ENCODE measurements at places on chromosomes 5 and 9. TPM values are rescaled to one million over a fixed set of nuclear protein-coding genes. Genes with fewer than 3 reads are reported as not detected.

The NIPAL4 gene
- not detected for total RNA-seq

The ADAM19 gene
- total RNA-seq: 12.0 TPM

The DMRT3 gene
- 0.24 TPM for total RNA-seq

The FOXD4L5 gene
- total RNA-seq: 0.38 TPM

The ADGRD2 gene
- not detected for total RNA-seq

The TTC23L gene
- 1.3 TPM for total RNA-seq

The NPR3 gene
- total RNA-seq: 35.8 TPM

The CYSRT1 gene
- total RNA-seq: 0.59 TPM

GRCh38 chr5:74673011-74673790 lies 11.8 kb upstream of the HEXB start:
- H3K36me3 ChIP-seq: no peaks in the 10 kb centered on the region
- H3K27me3 ChIP-seq: no peaks in the 10 kb centered on the region
- H3K4me1 ChIP-seq: no peaks in the 10 kb centered on the region

GRCh38 chr5:150034662-150035061 lies 34.1 kb downstream of the HMGXB3 start:
- H3K27me3 ChIP-seq: no peaks in the 10 kb centered on the region
- peaks cover 98% of the 10 kb centered on the region for H3K36me3 ChIP-seq
- no peak overlapping the region for H3K27ac ChIP-seq
- no peak overlapping the region for H3K4me3 ChIP-seq
- H3K4me1 ChIP-seq: no peaks in the 10 kb centered on the region

DNA sequence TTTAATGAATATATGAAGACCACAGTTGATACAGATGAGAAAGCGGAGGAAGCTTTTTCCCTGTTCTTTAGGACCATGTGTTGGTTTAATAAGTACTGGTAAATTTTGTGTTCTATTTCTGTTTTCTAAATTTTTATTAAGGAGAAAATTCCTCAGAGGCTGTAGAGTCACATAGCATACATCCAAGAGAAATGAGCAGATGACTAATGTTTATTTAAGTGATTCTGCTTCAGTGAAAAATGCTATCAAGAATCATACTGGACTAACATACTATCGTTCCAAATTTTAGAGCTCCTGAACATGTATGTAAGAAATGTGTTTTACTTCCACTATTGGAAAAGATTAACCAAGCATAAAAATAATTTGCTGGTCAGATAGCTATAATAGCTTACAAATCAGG lies 115.0 kb downstream of the KIAA1958 start:
- DNase-seq: no peak
- no peaks in the 10 kb centered on the region for H3K4me1 ChIP-seq
- no peaks in the 10 kb centered on the region for H3K27me3 ChIP-seq
- no peak overlapping the region for H3K27ac ChIP-seq
- no peak overlapping the region for H3K4me3 ChIP-seq
- H3K36me3 ChIP-seq: no peaks in the 10 kb centered on the region

GRCh38 chr5:173451651-173452050 lies 123.4 kb upstream of the STC2 start:
- no peak for DNase-seq
- peaks cover 10% of the 10 kb centered on the region for H3K4me1 ChIP-seq
- no peaks in the 10 kb centered on the region for H3K36me3 ChIP-seq
- H3K27ac ChIP-seq: no peak overlapping the region

- DNase-seq: no peak
- no peaks in the 10 kb centered on the region for H3K36me3 ChIP-seq
- H3K27ac ChIP-seq: no peak overlapping the region
- H3K27me3 ChIP-seq: no peaks in the 10 kb centered on the region
- no peak overlapping the region for H3K4me3 ChIP-seq
- no peaks in the 10 kb centered on the region for H3K4me1 ChIP-seq
Measured at GRCh38 chr9:69898714-69899209, 78.1 kb downstream of the CFAP95 start.

DNA sequence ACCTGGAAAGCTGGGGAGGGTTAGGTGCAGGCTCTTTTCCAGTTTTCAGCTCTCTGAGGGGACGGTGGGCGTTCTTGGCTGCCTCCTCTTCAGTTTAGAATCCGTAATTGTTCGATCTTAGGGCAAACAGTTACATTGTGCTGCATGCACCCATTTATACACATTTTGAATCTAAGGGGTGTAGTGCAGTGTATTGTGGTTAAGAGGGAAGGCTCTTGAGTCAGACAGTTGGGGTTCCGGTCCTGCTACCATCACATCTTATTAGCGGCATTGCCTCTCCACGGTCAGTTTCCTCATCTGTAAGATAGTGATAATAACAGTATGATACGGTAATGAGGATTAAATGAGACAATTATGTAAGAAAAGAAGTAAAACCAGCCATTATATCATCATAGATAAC lies 625 bp downstream of the EXOSC2 start:
- peak overlapping the region; percentile 93 for H3K4me3 ChIP-seq
- DNase-seq: no peak
- H3K27me3 ChIP-seq: no peaks in the 10 kb centered on the region
- peaks cover 41% of the 10 kb centered on the region for H3K36me3 ChIP-seq

- H3K4me1 ChIP-seq: no peaks in the 10 kb centered on the region
- DNase-seq: no peak
- H3K27ac ChIP-seq: no peak overlapping the region
- no peak overlapping the region for H3K4me3 ChIP-seq
- H3K27me3 ChIP-seq: no peaks in the 10 kb centered on the region
- peaks cover 61% of the 10 kb centered on the region for H3K36me3 ChIP-seq
Measured at GRCh38 chr5:69225860-69226259, 8.8 kb upstream of the CDK7 start.

- DNase-seq: no peak
- H3K4me1 ChIP-seq: peaks cover 14% of the 10 kb centered on the region
- no peaks in the 10 kb centered on the region for H3K36me3 ChIP-seq
Measured at GRCh38 chr5:107469064-107469463, 201.7 kb downstream of the EFNA5 start.

GRCh38 chr9:120383611-120383998 lies 196.4 kb downstream of the CDK5RAP2 start:
- no peak for DNase-seq
- no peak overlapping the region for H3K27ac ChIP-seq
- no peaks in the 10 kb centered on the region for H3K27me3 ChIP-seq
- H3K36me3 ChIP-seq: peaks cover 8% of the 10 kb centered on the region

GRCh38 chr9:22084336-22085035 lies 75.4 kb upstream of the CDKN2B start:
- peak overlapping the region; percentile 1 for H3K27ac ChIP-seq
- no peaks in the 10 kb centered on the region for H3K4me1 ChIP-seq
- H3K27me3 ChIP-seq: no peaks in the 10 kb centered on the region
- H3K36me3 ChIP-seq: no peaks in the 10 kb centered on the region

GRCh38 chr9:93387791-93388190 lies 63.7 kb upstream of the FAM120A start:
- H3K4me3 ChIP-seq: no peak overlapping the region
- DNase-seq: peak; percentile 61
- H3K27me3 ChIP-seq: no peaks in the 10 kb centered on the region
- H3K27ac ChIP-seq: no peak overlapping the region
- H3K36me3 ChIP-seq: no peaks in the 10 kb centered on the region

DNA sequence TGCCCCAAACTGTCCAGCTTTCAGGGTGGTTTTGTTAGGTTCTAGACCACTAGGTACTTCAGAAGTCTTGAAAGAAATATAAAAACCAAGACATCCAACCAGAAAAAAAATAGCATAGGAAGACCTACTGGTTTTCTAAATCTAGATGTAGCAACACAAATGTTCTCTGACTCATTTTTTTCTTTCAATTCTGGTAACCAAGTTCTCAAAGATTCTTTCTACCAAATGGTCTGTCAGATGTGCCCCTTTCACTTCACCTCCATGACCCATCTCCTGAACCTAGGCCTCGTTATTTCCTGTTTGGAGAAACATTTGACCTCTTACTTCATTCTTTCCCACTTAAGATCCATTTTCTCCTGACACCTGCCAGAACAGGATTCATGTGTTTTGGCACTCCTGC lies 355.3 kb downstream of the KIAA0825 start:
- no peak for DNase-seq
- H3K4me3 ChIP-seq: no peak overlapping the region
- no peaks in the 10 kb centered on the region for H3K27me3 ChIP-seq
- H3K27ac ChIP-seq: no peak overlapping the region
- no peaks in the 10 kb centered on the region for H3K4me1 ChIP-seq
- H3K36me3 ChIP-seq: no peaks in the 10 kb centered on the region

- no peak overlapping the region for H3K4me3 ChIP-seq
- no peaks in the 10 kb centered on the region for H3K36me3 ChIP-seq
- no peak overlapping the region for H3K27ac ChIP-seq
- H3K27me3 ChIP-seq: no peaks in the 10 kb centered on the region
- H3K4me1 ChIP-seq: peaks cover 7% of the 10 kb centered on the region
Measured at GRCh38 chr9:111700776-111701175, 39.4 kb downstream of the GNG10 start.

DNA sequence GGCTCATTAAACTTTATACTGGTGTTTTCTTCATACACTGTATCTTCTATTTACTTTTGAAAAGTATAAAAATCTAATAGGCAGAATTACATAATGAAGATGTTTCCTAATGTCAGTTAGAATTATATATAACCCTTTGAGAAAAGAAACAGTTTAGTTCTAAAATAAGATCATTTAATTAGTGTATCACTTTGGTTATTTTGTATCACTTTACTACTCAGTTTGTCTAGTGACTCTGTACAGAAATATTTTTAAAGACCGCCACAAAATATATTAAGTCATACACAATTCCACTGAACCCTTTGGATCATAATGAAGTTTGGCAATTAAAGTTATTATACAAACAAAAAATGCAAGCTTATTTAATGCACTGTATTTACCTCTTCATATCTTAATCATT lies 15.0 kb downstream of the RFX3 start:
- no peak for DNase-seq
- H3K4me1 ChIP-seq: peaks cover 12% of the 10 kb centered on the region
- H3K27me3 ChIP-seq: no peaks in the 10 kb centered on the region
- no peak overlapping the region for H3K27ac ChIP-seq
- no peak overlapping the region for H3K4me3 ChIP-seq
- no peaks in the 10 kb centered on the region for H3K36me3 ChIP-seq

DNA sequence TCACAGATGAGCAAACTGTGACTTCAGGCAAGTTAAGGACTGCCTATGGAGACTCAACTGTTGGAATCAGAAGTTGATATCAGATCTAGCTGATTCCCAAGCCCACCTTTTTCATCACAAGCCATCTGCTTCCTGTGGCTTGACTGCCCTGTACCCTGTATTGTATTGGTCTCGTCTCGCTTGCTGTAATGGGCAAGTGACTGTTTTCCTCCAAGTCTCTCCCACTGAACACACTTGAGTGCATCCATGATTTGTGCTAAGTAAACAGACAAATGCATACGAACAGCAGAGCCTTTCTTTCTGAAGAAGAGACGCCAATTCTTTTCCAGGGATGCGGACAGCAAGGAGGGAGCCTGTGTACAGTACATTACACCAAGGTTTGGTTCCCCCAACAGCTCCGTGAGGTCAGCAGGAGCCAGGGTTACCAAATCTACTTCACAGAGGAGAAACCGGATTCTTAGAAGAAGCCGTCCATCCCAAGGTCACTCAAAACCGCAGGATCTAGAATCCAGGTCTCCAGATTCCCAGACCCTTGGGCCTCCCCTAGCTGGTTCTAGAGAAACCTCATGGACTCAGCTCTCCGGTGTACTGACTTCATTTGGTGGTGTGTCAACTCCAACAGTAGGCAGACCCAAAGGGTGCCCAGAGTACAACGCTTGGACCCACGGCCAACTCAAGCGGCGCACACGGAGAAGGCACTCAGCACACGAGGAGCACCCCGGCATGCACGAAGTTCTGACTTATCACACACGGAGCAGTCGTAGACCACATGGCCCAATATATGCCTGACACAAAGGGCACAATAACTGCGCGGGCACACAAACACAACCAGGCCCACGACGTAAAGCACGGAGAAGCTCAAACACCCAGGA lies 1.1 kb downstream of the BAG1 start:
- DNase-seq: no peak
- peak overlapping the region; percentile 93 for H3K4me3 ChIP-seq
- peaks cover 28% of the 10 kb centered on the region for H3K4me1 ChIP-seq
- H3K27me3 ChIP-seq: no peaks in the 10 kb centered on the region

DNA sequence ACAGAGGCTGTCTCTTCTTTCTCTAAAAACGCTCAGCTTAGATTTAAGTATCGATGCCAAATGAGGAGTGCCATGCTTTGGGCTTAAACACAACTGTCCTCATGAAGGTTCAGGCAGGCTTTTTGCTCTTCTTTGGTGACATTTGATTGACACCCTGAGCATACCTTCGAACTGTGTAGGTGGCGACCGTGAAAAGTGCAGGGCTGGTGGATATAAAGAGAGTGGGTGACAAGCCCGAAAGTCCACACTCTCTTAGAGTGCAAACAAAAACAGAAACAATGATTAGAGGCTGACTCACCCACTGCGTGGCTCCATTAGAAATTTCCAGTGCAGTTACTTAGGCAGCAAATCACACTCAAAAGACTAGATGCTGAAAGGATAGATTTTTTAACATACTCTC lies 141.7 kb downstream of the SYK start:
- no peak overlapping the region for H3K4me3 ChIP-seq
- H3K27me3 ChIP-seq: no peaks in the 10 kb centered on the region

GRCh38 chr9:113315231-113315630 lies 12.1 kb upstream of the RNF183 start:
- H3K36me3 ChIP-seq: peaks cover 23% of the 10 kb centered on the region
- no peak for DNase-seq
- no peak overlapping the region for H3K4me3 ChIP-seq
- no peak overlapping the region for H3K27ac ChIP-seq
- no peaks in the 10 kb centered on the region for H3K4me1 ChIP-seq
- H3K27me3 ChIP-seq: no peaks in the 10 kb centered on the region

DNA sequence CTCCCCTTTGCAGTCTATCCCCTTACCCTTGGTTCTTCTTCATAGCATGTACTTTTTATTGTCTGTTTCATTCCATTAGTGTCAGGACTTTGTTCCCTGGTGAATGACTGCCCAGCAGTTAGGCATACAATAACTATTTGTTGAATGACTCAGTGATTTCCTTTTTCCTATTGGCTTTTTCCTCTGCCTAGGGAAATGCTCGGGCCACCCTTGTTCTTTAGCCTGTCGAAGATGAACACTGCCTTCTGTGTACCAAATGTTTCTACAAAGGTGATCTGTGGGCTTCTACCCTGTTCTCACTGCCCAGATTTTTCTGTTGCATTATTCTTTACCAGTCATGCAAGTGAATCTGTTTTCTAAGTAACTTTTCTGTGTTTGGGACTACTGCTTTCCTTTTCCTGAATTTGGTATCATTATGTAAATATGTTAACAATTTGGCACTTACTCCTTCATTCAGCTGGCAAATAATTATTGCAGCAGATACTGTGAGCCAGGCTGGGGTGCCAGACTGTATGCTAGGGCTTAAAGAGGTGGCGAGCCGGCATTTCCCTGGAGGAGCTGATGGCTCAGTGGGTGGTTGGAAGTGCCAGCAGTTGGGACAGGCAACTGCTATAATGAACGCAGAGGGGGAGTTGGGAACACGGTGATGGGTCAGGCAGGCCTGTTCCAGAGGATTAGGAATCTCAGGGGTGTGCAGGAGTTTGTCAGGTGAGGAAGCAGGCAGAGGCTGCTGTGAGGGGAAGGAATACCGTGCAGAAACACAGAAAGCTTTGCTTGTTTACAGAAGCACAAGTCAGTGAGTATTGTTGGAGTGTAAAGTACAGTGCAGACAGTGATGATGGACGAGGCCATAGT lies 30.6 kb downstream of the KDM4C start:
- no peaks in the 10 kb centered on the region for H3K27me3 ChIP-seq
- no peak overlapping the region for H3K27ac ChIP-seq
- peaks cover 19% of the 10 kb centered on the region for H3K4me1 ChIP-seq
- no peak for DNase-seq
- no peak overlapping the region for H3K4me3 ChIP-seq
- H3K36me3 ChIP-seq: peaks cover 3% of the 10 kb centered on the region

Measured in lower lobe of right lung (tissue), 2 donors.